ENCODE measurements at places on chromosomes 11 and 22.

DNA sequence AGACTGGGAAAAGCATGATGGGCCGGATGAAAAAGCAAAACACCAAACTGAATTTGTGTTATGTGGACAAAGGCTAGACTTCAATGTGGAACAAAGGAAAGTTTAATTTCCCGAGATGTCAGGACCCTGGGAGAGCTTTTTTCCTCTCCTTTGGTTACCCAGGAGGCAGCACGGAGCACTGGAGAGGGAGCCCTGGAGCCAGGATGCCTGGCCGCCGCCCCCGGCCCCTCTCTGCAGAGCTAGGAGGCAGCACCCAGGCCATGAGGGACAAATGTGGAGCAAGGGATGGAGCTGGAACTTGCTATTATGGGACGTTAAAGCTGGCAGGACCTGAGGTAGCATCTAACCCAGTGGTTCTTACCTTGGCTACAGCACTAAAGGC, 108.9 kb downstream of the MORC2 start:
- DNase-seq: no peak

DNA sequence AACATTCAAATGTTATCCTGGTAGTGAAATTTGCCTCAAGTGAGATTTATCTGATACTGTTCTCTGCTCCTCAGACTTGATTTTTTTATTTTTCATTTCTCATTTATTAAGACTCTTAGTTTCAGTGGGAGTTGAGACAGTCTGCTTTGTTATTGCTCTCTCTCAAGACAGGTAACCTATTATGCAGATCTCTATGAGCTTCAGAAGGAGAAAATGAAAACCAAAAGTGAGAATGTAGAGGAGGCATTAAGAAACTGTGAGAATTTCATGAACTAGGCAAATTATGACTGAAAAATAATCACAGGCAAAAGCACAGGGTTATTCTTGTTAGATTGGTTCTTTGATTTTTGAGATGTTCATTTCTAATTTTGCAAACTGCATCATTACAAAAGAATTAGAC, 290.0 kb upstream of the CHORDC1 start:
- no peak for DNase-seq

GRCh38 chr22:28019360-28019759, 100.3 kb upstream of the PITPNB start:
- no peak for DNase-seq

DNA sequence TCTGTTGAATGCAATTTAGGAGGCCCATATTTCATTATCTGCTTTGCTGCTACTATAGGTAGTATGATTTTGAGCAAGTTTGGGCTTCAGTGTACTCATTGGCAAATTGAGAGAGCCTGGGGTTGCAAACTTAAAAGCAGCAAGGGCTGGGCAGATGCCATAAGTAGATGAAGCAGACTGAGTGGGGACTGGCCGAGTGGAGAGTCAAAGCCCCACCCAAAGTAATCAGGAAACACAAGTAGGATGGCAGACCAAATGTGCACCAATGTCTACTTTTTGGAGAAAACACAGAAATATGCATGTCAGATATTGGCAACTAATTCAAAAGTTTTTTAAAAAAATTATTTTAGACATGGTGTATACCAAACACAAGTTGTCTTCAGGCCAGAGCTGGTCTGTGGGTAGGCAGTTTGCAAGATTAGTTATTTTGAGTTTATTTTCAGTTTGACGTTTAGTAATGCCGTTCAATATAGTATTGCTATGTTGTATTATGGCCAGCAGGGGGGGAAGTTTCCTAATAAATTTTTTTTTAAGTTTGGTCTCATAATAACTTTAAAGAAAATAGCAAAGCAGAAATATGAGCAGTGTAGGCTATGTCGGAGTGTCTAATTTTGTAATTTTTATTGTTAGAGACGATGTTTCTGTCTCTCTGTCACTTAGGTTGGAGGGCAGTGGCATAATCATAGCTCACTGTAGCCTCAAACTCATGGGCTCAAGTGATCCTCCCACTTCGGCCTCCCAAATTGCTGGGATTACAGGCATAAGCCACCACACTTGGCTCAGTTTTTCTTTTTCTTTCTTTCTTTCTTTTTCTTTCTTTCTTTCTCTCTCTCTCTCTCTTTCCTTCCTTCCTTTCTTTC, 105.1 kb downstream of the HIPK3 start:
- DNase-seq: no peak

DNA sequence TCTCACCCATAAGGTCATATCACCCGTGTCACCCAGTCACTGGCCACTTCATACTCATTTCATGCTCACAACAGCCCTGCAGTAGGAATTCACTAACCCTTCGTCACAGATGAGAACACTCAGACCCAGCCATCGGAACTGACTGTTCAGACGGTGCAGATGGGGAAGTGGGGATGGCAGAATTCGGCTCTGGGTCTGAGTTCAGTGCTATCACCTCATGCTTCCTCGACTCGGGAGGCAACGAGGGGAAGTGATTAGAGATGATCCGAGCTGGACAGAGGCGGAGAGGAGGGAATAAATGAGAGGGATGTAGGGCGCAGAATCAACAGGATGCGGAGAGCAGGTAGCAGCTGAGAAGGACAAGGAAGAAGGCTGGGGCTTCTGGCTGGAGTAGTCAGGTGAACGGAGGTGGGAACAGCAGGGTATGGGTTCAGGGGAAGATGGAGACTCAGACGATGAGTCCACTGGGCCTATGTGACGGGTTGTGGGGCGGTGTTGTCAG, 4.7 kb downstream of the B3GNT6 start:
- DNase-seq: no peak

- no peak for DNase-seq
Measured at GRCh38 chr11:110317516-110317932, 21.1 kb upstream of the RDX start.

DNA sequence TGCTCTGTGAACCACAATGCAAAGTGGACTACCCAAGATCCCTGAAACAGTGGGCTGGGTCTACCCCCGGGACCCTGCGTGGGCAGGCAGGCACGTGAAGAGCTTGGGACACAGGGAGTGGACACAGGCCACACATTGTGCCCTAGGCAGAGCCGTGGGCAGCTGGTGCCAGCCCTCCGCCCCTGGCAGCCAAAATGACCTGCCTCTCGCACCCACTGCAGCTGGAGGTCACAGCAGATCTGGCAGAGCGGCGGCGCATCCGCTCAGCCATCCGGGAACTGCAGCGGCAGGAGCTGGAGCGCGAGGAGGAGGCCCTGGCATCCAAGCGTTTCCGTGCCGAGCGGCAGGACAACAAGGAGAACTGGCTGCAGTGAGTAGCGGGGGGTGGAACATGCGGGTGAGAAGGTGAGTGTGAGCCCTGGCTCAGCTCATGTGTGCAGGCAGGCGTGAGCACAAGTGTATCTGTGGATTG, 6.7 kb downstream of the SMTN start:
- no peak for DNase-seq

DNA sequence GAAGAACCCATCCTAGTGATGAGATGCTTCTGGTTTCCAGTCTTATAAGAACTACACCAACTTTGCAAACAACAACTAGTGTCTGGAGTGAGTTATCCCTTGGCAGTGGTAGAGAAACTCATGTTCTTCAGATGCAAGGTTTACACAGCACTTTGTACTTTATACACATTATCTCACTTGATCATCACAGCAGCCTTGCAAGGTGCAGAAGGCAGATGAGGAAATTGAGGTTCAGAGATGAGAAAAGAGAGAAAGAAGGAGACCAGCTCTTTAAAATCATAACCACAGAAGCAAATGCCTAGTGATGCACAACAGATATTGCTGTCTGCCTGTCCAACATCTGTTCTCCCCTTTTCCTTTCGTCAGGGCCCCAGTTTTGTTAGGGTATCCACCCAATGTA, 16.7 kb upstream of the CD44 start:
- DNase-seq: no peak

DNA sequence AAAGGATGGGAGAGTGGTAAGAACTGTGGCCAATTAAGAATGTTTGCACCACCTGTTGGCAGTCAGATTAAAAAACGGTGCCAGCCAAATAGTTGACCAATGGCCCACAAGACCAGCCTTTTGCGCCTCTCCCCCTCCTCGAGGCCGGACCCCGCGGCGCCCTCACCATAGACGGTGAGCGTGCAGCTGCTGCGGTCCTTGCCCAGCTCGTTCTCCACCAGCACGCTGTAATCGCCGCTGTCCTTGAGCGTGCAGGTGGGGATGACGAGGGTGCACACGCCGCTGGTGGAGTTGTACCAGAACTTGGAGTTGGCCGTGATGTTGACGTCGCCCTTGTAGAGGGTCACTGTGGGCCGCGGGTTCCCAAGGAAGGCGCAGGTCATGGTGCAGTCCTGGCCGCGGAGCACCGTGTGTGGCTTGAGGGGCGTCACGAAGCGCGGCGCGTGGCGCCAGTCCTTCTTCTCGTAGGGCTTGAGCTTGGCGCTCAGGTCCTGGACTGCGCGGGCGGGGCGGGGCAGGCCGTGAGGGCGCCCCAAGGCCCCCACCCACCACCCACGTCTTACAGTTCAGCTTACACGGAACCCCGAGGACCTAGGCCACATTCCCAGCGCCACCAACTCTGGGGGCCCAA, 7.2 kb downstream of the TMEM86A start:
- peak; percentile 64 for DNase-seq

DNA sequence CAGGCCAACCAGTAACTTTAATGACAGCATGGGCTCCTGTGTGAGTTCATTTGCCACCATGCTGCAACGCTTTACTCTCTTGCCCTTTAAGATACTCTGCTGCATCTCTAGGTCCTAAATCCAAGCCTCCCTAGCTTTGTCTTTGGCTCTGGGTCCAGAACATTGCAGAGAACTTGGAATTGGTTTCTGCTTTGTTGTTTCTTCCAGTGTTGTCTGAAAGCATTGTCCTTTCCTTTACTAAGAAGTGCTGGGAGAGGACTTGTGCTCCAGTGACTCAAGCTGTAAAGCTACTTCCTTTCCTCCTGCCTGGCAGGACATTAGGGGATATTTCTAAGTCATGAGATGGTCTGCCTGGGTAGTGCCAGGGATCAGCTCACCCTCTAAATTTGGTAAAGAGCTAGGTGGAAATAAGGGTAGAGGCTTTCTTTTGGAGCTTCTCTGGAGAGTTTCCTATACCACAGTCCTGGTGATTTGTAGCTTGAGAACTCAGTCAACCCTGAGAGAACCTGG, 202.5 kb upstream of the CADM1 start:
- no peak for DNase-seq

DNA sequence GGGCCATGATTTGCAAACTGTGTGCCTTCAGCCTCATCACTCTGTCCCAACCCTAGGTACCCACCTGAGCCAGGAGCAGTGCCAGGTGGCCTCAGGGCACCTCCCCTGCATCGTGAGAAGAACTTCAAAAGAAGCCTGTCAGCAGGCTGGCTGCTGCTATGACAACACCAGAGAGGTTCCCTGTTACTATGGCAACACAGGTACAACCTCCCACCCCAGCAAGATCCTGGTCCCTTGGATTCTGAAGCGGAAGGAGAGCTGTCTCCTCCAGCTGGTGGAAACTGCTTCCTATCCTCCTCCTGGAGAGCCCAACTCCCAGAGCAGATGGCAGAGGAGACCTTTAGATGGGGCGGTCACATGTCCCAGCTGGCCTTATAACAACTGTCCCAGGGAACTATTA, 2.9 kb downstream of the ZP1 start:
- no peak for DNase-seq

DNA sequence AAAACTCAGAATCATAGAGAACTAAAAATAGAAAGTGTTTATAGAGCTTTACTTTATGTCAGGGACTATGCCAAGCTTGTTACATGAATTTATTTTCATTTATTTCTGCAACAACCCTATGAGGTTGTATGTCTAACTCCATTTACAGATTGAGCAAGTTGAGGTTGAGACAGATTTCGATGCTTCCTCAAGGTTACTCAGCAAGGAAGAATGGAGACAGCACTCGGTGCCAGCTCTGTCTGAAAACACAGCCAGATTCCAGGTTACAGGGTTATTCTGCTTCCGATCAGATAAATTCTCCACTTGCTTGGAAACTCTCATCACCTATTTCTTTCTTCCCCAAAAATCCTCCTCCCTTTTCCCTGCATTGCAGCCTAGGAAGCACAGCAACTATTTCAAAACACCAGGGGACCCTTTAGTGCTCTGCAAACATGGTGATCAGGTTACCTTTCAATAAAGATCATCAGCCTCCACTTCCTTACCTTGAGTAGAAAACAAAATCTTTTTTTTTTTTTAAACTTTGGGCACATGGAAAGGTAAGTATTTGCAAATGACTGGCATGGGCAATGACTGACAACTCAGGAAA, 7.0 kb downstream of the MMP3 start:
- DNase-seq: no peak

DNA sequence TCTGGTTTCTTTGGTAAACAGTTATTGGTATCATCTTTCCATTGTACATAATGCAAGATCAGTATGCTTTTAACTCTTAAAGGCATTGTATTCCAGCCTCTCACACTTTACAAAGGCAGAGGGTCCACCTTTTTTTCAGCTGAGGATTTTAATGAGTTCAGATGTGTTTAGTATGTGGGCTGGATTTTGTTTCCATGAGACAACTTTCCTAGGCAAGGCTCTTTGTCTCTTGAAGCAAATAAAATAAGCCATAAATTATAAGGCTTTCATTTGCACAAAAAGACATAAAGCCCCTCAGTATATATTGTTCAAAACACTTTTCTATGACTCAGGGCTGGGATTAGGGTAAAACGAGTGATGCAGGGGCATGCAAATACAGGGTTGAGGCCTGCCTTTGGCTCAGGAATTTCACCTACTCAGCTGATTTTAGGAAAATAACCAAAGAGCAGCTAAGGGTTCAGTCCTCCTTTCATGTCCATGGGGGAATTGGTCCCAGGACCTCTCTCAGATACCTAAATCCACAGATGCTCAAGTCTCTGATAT, 7.6 kb downstream of the MMP20 start:
- DNase-seq: no peak

- DNase-seq: no peak
Measured at GRCh38 chr11:100585728-100586127, 101.4 kb upstream of the ARHGAP42 start.

- DNase-seq: no peak
Measured at GRCh38 chr11:106415510-106415909, 338.0 kb downstream of the AASDHPPT start.

DNA sequence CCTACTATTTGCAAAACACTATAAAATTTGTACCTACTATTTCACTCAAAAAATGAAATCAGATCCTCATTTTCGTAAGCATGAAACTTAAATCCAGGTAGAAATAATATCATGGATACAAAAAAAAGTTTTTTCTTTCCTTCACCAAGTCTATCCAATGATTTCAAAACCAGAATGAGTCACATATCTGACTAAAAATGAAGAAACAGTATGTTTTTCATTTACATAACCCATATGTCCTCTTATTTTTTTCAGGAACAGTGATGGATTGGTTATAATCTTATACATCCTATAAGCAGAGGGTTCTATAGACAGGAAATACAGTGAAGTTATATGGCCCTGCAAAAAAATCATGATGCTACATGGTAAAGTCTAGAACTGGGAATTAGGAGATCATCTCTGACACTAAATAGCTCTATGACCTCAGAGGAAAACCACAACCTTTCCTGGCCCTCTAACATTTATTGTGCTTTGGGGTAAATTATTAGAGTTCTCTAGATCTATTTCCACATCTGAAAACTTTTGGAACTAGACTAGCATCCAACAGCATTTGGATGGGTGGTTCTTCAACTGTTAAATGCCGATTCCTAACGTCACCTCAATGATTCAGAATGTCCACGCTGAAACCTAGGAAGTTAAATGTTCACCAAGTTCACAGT, 10.9 kb downstream of the MTMR2 start:
- no peak for DNase-seq

Measured in right forelimb (tissue), 1 donor.